ENCODE measurements at places on chromosomes 12 and 14.

GRCh38 chr14:25522116-25522515 is 472.2 kb upstream of the STXBP6 start:
- no peak for DNase-seq

DNA sequence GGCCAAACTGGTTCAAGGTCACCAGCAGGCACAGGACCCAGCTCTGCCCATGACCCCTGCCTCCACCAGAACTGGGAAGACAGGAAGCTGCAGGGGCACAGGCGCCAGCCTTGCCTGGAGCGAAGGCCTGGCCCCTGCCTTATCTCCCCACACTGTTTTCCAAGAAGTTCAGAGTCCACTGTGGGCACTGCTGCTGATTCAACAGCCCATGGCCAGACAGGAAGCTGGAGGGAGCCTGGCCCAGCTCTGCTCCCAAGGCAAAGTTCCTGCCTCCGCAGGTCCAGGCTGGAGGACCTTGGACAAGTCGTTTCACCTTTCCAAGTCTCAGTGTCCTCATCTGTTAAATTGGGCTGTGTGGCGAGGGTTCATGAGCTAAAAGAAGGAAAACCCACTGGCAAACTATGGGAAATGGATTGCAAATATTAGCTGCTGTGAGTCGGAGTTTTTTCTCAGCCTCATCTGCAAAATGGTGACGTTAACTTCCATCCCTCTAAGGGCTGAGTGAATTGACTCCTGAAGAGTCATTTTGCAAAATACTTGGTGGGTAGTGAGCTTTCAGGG is 1.2 kb downstream of the PHETA1 start:
- peak; percentile 9 for DNase-seq

DNA sequence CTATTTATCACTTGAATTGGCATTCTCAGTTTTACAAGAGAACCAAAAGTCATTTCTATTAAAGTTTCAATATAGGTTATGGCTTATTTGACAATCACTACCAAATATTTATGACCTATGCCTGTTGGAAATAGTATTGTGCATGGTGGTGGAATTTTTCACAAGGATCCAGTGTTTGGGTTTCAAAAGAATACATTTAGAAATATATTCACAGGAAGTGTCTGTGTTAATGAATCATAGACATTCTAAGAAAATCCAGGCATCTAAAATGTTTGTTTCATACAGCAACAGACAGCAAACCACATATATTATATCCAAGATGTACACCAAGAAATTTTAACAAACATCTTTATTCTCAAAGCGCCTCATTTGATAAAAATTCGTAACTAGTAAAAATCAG is 92.7 kb downstream of the MED13L start:
- DNase-seq: no peak

DNA sequence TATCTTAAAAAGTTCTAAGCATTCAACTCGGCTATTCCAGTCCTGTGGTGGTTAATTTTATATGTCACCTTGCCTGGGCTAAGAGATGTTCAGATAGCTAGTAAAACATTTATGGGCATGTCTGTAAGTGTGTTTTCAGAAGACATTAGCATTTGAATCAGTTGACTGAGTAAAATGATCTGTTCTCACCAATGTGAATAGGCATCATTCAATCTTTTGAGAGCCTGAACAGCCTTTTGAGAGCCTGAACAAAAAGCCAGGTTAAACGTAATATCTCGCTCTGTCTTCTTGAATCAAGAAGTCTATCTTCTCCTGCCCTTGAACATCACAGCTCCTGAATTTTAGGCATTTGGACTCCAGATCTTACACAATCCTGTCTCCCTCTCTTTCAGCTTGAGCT is 1266.1 kb downstream of the LRFN5 start:
- DNase-seq: no peak

GRCh38 chr14:96598332-96598928 is 96.2 kb downstream of the PAPOLA start:
- no peak for DNase-seq

DNA sequence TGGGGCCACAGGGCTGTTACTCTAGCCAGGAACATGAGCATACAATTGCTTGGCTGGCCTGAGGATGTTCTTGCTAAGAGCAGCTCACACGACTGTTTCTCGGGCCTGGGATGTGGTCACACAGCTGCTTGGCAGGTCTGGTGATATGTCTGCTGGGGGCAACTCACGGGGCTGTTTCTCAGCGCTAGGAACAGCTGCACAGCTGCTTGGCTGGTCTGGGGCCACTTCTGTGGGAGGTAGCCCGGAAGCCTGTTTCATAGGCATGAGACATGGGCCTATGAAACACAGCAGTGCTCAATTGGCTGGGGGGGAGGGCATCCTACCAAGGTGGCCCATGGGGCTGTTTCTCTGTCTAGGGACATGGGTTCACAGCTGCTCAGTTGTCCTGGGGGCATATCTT is 73.4 kb upstream of the DDHD1 start:
- DNase-seq: no peak

DNA sequence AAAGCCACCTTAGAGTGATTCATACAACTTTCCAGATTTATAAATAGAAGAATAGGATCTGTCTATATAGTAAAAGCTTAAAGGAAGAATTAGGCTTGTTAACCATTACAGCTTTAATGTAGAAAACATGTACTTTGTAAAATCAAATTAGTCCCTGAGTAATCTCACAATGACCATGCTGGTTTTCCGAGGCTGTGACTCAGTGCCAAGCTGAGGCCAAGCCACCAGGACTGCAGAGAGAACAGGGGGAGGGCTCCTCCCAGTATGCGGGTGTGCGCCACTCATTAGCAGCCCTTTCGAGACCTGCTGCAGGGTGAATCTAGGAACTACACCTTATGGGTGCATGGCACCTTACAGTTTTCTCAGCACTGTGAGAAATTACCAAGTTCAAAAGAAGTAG is 167.0 kb downstream of the EFCAB11 start:
- peak; percentile 14 for DNase-seq

GRCh38 chr14:67487937-67488893 is at the start of gene TMEM229B:
Gene TMEM229B (minus strand): TSS chr14:67488721. CDS start chr14:67473923, 14,798 bp downstream.
- no peak for DNase-seq

- no peak for DNase-seq
These were observed 7.5 kb downstream of the TGM1 start for GRCh38 chr14:24255438-24255837.

DNA sequence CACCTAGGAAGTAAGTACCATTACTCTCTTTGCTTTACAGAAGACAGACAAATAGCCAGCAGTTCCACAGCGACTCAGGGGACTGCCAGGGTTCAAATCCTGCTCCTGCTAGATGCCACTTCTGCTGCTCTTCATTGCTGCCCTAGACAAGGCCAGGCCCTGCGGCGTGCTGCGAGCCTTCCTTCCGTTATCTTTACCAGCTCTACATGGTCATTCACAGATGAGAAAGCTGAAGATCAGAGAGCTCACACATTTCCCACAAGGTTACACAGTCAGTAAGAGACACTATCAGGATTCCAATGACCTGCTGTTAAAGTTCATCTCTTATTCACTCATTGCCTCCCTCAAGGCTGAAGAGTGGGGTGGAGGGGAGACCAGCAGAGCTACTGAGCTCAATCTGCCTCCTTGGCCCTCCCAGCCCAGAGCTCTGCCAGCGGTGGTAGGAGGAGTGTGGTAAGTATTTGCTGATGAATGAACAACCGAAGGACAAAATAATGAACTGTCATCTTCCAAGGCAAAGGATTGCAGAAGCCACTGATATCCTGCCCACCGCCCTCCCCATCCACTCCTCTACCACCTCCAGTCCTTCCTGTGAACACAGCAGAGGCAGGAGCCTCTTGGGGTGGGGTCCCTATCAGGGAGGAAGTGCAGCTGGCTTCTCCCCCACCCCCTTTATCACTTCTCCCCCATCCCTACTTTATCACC is 14.6 kb upstream of the HDAC7 start:
- no peak for DNase-seq

DNA sequence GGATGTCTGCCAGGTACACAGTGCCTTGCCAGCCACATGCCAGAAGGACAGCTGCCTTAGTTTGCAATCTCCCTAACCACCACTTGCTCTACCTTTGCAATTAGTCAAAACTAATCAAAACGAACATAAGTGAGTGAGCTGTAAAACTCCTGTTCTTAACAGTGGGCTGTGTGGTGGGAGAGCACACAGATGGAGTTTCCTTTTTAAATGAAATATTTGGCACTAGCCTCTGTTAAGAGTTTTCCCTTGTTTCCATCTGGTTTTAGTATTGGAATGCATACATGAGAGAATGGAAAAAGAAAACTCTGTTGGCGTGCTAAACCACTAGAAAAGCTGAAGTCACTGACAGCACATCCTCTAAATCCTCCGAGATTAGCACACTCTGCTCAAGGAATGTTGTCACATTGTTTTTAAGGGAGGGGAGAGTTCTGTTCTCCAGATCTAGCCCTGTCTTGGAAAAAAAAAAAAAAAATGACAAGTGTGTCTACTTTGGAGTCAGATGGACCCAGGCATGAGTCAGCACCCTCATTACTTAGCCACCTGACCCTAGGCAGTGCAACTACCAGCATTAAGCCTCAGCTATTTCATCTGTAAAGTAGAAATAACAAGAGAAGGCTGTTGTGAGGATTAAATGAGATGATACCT is 83.9 kb downstream of the STXBP6 start:
- no peak for DNase-seq

DNA sequence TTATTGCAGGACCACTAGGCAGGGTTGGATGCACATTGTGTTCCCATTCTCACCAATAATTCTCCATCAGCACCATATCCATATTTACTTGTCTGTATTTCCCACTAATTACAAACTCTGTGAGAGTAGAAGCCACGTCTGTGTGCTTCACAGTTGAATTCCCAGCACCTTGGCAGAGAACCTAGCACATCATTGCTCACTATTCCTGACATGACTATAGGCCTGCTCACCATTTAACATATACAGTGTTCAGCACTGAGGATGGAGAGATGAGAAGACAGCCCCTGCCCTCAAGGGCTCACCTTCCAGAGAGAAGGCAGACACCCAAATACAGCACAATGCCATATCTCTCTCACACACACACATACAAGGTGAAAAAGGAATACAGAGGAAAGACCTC is 5.0 kb downstream of the DAD1 start:
- no peak for DNase-seq

DNA sequence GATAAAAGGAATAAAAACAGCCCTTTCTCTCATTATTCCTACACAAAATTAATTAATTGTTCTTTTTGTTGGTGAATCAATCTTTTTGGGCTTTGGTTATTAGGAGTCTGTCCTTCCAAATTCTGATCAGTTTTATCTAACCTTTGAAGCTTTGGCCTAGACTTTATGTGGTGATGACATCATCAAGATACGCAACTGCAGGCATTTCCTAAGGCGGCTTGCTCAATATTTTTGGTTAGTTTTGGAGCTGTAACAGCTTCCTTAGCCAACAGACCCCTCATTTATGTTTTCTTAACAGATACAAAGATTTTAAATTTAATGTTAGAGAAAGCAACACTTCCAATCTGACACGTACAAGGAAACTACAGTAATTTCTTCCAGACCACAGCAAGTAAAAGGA is 87.8 kb upstream of the PDE3A start:
- DNase-seq: no peak

DNA sequence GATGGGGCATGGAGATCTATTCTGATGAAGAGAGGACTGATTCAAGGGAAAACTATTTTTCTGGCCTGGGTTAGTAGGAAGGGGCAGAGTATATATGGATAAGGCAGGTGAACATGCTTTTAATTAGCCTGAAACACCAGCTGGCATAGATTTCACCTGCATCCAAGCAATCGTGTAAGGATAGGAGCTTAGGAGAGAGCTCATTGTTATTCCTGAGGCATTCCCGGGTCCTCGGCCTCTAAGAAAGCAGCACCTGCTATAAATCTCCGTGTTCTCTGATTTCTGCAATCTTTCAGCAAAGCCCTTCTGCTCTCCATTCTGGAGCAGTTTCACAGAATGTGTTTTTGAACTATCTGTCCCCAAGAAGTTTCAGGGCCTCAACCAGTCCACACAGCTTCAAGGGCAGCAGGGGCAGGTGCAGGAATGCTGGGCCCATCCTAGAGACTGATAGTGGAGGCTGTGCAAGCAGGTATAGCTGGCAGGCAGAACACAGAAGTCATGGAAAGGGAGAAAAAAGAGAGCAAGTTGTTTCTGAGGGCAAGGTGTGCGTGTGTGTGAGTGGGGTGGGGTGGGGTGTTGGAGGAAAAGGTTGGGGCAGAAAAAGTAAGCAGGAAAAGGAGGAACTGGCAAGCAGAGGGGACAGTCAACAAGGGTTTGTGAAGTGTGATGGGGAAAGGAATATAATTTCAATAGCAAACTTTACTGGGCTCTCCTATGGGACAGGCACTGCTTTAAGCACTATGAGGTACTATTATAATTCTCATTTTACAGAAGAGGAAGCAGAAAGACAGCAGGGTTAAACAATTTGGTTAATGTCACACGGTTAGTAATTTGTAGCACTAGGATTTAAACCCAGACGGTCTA is 203.7 kb upstream of the SSTR1 start:
- no peak for DNase-seq

DNA sequence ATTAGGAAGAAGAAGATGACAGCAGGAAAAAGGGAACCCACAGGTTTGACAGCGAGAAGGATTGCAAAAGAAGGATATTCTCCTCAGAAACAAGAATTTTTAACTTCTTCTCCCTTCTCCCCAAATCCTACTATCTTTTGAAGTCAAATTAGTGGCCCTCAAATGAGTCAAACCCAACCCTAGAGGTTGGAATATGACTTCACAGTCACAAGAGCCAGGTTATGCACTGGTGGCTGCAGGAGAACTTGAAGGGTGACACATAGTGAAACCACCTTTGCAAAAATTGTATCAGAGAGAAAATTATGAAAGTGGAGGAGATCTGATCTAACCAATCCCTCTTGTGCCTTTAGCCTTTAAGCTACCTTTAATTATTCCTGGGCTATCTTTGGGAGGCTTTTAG is 386.2 kb upstream of the CCDC196 start:
- no peak for DNase-seq

DNA sequence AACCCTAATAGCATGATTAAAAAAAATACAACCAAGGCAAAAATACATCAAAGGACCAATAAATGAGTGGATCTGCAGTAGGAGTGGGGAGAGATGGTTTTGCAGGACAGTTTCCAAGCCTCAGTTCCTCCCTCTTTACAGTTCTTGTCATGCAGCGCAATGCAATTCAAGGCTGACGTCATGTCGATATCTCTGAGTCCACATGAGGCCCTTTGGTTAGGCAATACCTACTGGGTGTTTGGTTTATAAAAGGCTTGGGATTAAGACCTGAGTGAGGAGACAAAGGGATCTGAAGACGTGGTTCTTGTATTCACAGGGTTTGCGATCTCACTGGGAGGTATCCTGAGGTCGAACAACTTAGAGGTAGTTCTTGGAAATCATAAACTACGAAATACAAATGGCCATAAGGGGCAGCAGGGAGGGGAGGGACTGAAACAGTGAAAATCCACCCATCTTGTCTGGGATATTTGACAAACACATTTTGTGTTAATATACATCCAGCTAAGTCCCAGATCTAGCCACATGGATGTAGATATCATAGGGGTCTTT is 441.0 kb downstream of the FUT8 start:
- DNase-seq: no peak

Measured in PC-3 (cell line).